ENCODE measurements at places on chromosomes 7 and 10.

DNA sequence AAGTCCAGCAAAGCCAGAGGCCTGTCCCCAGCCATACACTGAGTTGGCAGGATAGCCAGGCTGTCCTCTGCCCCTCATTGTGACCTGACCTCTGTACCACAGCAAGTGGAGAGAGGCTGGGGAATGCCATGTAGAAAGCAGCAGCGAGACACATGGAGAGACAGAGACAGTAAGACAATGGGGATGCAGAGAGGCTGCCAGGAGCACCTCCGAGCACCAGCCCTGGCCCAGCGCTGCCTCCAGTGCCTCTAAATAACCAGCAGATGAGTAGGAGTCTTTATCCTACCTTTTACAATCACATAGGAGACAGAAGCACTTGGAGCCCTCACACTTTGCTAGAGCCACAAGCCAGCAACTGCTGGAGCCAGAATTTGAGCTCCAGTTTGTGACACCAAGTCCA lies 8.1 kb downstream of the GDF2 start:
- DNase-seq = no peak

GRCh38 chr10:104296687-104297436 lies 27.9 kb downstream of the GSTO2 start:
- no peak for DNase-seq

DNA sequence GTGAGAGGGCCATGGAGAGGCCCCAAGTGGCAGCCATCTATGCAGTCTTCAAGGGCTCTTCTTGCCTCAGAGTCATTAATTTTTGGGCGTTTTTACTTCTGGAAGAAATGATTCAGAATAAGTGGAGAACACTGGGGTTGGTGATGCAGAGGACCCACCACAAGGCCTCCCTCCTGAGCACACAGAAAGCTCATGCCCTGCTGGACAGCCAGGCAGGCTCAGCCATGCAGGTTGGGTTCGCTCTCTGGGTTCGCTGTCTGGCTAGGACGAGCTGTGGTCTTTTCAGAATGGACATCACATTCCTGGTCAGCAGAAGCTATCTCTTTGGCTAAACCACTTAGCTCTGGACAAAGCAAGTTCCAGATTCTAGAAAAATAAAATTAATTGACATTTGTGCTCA lies 480.8 kb downstream of the RPS24 start:
- DNase-seq = no peak

DNA sequence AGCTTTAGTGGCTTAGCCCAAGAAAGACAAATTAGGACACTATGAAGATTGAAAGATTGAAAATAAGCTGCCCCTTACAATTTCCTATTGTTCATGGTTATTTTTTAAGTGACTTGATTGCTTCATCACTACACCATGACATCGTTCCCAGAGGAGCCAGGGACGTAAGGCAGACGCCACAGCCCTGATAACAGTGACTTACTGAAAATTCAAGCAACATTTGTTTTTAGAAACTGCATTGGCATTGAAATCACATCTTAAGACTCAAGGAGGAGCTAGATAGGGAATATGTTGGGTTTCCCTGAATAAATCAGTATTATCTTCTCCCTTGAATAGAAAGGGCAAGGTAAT lies 38.7 kb upstream of the ANK3 start:
- no peak for DNase-seq

DNA sequence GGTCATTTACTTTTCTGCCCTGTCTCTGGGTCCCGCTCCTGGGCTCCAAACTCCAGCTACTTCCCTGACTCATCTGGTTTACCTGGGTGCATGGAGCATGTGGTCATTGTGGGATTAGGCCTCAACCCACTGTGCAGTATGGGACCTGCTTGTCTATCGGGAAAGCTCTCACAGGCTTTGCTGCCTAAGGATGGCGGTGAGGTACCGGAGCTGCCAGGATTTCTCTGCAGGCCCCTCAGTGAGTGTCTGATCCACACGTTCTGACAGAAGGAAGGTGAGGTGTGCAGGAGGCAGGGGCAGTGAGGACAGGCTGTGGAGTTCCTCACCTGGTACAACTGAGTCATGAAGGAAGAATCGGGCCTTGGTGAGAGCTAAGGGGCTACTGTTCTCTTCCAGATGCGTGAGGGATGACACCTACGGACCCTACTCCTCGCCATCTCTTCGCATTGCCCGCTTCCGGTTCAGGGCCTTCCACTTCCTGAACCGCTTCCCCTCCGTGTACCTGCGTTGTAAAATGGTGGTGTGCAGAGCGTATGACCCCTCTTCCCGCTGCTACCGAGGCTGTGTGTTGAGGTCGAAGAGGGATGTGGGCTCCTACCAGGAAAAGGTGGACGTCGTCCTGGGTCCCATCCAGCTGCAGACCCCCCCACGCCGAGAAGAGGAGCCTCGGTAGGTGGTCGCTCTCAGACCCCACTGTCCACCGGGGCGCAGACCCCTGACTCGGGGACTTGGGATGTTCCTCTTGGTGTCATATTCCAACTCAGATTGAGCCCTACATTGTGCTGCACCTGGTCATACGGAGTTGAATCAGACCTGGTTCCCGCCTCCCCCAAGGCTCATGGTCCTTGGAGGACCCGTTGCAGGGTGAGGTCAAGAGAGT lies 56.7 kb downstream of the C10orf120 start:
- no peak for DNase-seq

GRCh38 chr10:31578951-31579350 lies 259.9 kb downstream of the ZEB1 start:
- DNase-seq = no peak

DNA sequence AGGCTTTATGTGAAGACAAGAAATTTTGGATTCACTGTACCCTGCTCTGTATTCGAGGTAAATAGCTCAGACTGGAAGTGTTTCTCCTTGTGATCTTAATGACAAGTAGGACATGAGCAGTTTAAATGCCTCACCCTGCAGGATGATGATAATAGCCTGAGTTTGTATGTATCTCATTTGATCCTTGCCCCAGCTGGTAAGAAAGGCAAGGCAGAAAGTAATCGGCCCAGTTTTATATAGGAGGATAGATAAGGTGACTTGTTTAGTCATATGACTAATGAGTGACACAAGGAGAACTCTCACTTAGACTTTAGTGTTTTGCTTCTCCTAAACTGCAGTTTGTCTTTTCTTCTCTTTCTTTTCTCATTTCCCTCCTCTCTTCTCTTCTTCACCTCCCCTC lies 372.6 kb downstream of the PHF14 start:
- no peak for DNase-seq

DNA sequence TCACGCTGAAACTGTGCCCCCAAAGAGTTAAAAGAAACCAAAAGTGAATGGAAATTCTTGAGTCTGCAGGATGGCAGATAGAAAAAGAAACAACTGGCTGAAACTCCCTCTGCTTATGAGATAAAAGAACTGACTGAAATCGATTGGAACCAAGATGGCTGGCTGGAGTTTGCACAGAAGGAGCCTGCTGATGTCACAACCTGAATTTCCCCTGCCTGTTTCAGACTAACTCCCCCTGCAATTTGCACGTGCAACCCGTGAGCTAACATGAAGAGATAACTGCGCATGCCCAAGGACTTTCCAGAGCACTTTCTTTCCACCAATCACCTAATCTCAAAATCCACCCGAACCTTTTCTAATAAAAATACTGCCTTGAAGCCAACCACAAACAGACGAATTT lies 435.5 kb downstream of the CALN1 start:
- no peak for DNase-seq

- DNase-seq = peak; percentile 46
Measured at GRCh38 chr7:65307651-65308299, 65.9 kb upstream of the ZNF92 start.

DNA sequence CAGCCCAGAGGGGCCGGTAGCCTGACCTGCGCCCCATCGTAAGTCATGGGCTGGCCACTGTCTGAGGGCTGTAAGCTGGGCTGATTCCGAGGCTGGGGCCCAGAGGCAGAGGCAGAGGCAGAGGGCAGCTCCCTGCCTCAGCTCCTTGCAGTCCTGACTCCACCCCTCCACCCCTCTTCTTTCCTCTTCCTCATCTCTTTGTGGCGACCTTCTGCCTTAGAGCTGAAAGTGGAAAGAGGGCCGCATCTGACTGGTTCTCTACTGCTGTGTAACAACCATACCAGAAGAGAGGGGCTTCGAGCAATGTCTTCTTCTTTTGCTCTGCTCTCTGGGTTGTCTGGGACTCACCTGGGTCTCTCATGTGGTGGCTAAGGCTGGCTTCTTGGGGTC lies 179.1 kb downstream of the RPS24 start:
- no peak for DNase-seq

GRCh38 chr7:16668049-16668858 lies 22.3 kb downstream of the BZW2 start:
- DNase-seq = no peak

- no peak for DNase-seq
Measured at GRCh38 chr7:19798986-19799385, 25.6 kb upstream of the TMEM196 start.

DNA sequence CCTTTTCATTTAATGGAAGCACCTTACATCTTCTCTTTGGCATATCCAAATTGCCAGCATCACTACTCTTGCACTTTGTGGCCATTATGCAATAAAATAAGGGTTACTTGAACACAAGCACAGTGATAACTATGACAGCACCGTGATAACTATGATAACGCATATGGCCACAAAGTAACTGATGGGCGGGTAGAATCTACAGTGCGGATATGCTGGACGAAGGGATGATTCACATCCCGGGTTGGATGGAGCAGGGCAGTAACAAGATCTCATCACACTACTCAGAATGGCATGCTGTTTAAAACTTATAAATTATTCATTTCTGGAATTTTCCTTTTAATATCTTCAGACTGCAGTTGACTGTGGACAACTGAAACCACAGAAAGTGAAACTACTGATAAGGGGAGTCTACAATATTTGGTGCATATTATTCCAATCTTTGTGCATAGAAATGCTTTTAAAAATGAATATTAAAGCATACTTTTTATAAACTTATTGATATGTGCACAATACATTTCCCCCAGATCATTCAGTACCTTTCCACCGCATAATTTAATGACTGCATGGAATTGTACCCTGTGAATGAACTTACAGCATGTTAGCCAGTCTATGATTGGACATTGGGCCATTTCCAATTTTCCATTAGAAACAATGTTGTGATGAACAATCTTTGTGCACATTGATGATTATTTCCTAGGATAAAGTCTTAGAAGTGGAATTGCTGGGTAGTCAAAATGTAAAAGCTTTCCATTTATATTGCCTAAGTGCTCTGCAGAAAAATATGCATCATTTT lies 136.4 kb downstream of the WNT2 start:
- DNase-seq = no peak

DNA sequence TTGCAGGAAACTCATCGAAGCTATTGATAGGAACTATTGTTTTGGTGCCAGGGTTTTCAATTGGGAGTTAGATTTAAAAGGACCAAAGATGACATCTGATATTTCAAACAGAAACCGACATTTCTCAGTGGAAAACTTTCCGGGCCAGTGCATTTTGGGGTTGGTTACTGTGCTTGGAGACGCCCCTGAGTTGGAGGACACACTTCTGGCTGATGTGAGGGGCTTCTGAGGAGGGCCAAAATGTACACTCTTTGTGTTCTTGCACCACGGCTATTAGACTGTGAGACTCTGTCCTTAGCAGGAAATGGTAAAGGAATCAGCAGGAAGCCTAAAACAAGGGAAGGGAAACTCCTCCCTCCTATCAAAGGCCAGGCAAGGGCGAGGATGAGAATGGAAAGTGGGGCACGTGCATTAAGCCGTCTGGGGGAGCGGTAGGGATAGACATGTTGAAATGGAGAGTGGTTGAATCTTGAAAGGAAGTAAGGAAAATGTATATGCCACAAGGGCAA lies 1.8 kb upstream of the SRGN start:
- DNase-seq = no peak

DNA sequence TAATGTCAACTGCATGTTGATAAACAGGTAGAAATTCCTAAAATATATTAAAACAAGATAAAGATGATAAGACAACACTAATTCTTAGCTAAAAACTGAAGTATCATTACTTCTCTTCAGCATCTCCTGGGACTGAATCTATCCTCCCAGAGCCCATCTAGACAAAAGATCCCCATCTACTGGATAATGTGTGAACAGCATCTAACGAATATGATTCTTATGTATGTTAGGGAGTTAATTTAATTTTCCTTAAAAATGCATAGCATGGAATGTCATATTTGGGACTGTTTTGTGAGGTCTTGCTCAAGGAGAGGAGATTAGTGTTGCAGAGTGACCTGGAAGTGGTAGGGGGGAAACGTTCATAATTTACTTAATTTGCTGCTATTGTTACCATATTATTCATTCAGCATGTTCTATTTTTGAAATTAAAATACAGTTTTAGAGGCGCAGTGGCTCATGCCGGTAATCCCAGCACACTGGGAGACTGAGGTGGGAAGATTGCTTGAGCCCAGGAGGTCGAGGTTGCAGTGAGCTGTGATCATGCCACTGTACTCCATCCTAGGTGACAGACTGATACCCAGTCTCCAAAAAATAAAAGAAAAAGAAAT lies 305.1 kb upstream of the CSTF2T start:
- DNase-seq = no peak

DNA sequence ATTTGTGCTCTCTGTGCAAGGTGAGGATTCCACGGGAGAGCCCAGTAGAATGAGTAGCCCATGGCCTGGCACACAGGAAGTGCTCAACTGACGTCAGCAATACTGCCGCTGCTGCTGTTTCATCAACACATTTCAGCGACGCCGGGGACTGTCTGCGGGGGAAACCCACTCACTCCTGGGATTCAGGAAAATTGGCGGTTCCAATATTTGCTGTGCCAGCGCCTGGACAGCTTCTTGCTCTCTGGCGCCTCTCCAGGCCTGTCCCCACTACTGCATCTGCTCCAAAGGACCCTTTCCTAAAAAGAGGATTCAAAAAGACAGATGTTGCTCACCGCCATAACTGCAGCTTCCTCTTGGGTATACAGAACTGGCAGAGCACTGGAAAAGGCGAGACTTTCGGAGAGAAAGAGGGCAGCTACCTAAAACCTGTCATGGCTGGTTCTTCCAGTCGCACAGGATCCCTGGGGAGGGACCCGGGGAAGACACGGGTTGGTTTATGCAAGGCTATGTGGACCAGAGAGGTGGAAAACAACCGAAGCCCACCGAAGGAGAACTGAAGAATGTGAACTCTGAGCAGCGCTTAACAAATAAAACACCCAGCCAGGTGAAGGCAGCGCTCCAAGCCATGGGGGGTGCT lies 39.7 kb upstream of the ENO4 start:
- peak; percentile 23 for DNase-seq

- no peak for DNase-seq
Measured at GRCh38 chr10:96636551-96636950, 49.7 kb upstream of the TM9SF3 start.

- no peak for DNase-seq
Measured at GRCh38 chr10:48231178-48231577, 43.3 kb downstream of the FRMPD2 start.

- no peak for DNase-seq
Measured at GRCh38 chr10:123158682-123159081, 4.5 kb downstream of the BUB3 start.

Measured in colonic mucosa (tissue), 4 donors.